ENCODE measurements at places on chromosomes 5 and 9.
A peak's percentile ranks its signal among the peaks of the same experiment; 100 is the strongest.

DNA sequence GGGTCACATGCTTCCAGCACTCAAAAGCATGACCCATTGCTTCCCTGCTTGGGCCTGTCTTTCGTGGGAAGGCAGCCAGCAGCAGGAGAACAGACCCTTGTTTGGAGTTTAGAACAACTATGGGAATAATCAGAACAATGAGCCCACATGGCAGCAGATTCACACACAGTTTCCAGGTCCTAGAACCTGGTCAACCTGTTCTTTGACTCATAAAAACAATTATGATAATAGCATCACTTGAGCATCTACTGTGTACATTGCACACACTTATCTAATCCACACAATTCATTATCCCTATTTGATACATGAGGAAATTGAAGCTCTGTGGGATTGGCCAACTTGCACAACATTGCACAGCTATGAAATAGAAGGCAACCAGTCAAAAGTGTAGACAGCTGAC is 41.7 kb downstream of the KLF4 start:
- no peak for DNase-seq

- DNase-seq: no peak
These were observed 3.0 kb upstream of the ZBTB34 start for GRCh38 chr9:126857261-126857960.

- no peak for DNase-seq
These were observed 235.1 kb downstream of the GADD45G start for GRCh38 chr9:89839952-89840351.

GRCh38 chr9:114735704-114736103 is 53.7 kb upstream of the TEX48 start:
- no peak for DNase-seq

DNA sequence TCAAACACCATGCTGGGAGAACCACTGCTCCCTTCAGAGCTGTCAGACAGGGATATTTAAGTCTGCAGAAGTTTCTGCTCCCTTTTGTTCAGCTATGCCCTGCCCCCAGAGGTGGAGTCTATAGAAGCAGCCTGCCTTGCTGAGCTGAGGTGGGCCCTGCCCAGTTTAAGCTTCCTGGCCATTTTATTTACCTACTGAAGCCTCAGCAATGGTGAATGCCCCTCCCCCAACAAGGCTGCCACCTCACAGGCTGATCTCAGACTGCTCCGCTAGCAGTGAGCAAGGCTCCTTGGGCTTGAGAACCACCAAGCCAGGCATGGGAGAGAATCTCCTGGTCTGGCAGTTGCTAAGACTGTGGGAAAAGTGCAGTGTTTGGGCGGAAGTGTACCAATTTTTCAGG is 205.5 kb upstream of the PTGER4 start:
- DNase-seq: no peak

- no peak for DNase-seq
These were observed 57.9 kb downstream of the DIAPH1 start for GRCh38 chr5:141560725-141561483.

- no peak for DNase-seq
These were observed 33.5 kb upstream of the LRRC14B start for GRCh38 chr5:157801-158200.

- DNase-seq: no peak
These were observed 162.6 kb upstream of the GNA14 start for GRCh38 chr9:77810637-77811119.

- DNase-seq: no peak
These were observed 28.1 kb downstream of the IL7R start for GRCh38 chr5:35884773-35885172.

DNA sequence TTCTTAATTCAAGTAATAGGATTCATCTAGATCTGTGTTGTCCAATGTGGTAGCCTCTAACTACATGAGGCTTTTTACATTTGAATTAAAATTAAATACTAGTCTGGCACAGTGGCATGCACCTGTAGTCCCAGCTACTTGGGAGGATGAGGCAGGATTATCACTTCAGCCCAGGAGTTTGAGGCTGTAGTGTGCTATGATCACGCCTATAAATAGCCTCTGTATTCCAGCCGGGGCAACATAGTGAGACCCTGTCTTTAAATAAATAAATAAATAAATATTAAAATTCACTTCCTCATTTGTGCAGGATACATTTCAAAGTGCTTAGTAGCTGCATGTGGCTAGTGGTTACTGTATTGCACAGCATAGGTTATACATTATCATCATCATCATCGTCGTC is 91.8 kb downstream of the UBE2R2 start:
- DNase-seq: no peak

DNA sequence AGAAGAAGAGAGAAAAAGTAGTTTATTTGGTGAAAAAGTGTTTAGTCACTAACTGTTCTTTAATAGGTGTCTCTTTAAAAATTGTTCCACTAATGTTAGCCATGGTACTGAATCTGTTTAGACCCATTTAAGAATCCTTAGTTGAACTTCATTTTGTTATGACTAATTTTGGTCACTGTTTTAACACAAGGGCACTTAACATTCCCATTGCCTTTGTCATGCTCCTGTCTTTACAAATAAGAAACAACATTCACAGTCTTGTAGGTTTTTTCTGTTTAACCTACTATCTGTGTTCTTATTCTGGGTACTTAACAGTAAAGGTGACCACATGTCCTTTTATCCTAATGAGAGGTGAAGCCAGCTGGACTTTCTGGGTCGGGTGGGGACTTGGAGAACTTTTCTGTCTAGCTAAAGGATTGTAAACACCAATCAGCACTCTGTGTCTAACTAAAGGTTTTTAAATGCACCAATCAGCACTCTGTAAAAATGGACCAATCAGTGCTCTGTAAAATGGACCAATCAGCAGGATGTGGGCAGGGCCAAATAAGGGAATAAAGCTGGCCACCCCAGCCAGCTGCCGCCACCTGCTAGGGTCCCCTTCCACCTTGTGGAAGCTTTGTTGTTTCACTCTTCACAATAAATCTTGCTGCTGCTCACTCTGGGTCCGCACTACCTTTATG is 116.7 kb downstream of the WDR70 start:
- no peak for DNase-seq

DNA sequence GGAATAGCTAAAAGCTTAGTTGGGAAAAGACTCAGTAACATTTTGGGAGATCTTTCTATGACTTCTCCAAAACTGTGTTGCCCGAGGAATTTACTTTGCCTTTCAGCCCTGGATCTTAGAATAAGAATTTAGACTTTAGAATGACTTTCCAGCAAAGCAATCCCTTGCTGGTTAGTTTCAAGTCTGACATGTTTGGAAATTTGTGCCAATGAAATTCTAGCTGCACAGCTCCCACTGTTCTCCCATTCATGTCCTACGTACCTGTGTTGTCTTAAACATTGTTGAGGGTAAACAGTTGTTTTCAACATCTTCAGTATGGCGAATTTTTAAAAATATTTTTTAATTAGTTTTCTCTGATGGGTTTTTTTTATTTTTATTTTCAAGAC is 111.4 kb downstream of the CCDC192 start:
- no peak for DNase-seq

DNA sequence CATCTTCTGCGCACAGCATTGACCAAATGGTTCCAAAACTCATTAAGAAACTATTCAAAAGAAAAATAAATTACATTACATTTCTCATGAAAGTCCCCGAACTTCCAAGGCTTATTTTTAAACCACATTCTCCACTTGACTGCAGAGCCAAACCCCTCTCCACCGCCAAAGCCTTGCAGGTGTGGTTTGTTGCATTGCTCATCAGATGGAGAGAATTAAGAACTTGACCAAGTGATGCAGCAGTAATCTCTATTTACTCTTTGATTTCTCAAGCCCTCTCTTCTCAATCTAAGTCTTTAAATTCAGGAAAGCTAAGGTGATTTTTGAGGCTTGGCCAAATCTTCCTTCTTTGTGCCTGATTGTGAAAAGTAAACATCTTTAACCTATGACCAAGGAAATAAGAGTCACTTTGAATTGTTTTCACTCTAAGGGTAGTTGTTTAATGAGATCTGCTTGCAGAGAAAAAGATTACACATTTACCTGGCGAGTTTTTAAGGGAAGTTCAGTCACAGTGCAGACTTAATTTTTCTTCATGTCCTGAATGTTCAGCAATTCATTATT is 290.5 kb upstream of the ITGA1 start:
- no peak for DNase-seq

DNA sequence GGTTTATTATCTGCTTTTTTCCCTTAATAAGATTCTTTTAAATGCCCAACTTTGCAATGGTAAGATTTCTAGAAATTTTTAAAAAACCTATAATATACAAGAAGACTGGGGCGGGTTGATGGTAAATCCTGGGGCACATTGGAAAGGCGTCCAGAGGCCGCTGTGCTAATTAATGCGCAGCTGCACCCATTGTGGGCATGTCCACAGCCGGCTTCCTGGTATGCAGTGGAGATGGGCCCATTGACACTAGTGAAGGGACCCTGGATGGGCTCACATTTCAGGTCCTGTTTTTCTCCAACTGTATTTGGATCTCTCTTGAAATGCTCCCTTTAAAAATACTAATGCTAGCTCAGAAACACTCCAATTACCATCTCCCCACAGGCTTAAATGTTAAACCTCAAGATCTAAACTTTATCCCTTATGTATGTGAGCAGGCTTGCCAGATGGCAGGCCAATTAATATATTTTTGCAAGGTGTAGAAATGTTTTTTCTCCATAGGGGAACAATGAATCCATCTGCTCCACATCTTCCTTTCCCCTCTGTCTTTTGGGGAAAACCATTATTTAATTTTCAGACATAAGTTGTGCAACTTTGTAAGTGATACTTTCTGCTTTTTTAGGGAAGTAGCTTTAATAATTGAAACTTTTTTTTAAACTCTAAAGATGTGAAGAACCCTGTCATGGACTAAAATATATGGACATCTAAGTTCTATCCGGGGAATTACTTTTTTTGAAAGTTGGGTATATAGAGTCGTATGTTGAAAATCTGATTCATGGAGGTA is 177.3 kb downstream of the CD180 start:
- DNase-seq: no peak

DNA sequence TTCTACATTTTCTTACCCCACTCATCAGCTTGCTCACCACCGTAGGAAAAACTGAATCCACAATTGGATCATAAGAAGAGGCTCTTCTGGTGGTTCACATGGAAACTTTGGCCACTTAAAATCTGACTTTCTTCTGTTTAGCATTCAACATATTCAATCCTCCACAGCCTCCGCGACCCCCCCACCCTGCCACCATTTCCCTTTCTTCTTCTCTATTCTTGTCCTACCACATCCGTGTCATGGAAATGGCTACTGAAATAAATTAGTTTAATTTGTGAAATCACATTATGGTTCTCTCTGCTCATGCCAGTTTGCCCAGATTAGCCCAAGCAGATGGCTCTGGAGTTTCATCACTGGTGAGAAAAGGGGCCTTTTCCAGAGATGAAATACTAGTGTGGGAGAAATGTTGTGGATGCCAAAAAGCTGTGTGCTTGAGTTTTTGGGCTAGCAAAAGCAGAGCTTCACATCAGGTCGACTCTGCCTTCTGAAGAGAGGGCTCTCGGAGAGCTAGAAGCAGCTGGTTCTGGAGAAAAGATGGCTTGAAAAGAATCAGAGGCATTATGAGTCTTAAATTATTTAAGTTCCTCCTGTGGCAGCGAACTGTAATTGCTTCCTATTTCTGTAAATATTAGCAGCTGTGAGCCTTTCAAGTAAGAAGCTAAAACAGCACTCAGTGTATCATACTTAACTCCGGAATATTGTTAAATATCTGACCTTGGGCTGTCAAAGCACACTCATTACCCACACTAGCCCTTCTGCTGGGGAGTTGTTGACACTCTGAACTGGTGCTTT is 107.1 kb downstream of the MAT2B start:
- no peak for DNase-seq

DNA sequence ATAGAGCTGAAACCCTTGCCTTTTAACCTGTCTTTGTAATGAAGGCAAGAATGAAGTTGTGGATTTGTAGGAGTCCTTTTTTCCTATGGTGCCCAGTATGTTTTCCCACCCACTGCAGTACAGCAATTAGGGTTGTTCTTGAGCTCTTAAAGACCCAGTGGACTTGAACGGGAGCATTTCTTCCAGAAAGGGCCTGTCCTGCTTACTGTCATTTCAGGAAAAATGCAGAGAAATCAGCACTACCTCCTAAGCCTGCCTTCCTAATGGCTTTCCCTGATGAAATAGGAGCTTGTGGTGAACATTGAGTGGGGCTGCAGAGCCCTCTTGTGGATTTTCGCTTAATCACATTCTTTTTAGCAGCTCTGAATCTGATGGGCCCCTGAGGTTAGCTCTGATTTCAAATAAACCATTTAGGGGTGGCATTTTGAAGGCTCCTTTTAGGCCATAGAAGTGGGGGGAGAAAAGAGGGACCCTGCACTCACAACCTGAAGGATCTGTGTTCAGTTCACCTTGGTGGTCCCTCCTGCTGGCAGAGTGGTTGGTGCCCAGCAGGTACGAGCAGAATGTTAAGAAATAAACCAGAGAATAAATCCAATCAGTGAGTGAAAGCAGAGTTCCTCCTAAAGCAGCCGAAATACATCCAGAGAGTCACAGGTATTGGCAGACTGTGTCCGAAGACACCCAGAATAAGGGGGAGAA is 188.0 kb upstream of the KLF9 start:
- DNase-seq: peak; percentile 4

DNA sequence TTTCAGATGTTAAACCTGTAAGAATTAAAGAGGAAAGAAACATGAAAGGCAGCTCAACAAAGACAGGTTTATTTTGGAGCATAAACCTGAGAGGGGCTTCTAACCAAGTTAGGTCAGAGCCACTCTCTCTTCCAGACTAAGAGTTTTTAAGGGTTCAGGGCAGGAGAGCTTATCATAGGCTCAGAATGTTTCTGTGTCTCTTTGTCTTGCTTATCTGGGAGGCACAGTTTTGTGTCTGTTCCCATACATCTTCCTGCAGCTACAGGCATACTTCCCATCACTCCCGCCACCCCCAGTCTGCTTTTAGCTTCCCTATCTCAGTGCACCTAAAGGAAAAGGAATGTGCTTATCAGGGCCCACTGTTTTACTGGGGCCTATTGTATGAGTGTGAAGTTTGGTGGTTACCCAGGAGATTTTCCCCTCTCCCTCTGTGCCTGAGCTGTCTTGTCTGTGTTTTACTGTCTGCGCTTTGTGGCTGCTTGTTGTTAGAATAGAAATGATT is 21.9 kb downstream of the CD14 start:
- DNase-seq: no peak

DNA sequence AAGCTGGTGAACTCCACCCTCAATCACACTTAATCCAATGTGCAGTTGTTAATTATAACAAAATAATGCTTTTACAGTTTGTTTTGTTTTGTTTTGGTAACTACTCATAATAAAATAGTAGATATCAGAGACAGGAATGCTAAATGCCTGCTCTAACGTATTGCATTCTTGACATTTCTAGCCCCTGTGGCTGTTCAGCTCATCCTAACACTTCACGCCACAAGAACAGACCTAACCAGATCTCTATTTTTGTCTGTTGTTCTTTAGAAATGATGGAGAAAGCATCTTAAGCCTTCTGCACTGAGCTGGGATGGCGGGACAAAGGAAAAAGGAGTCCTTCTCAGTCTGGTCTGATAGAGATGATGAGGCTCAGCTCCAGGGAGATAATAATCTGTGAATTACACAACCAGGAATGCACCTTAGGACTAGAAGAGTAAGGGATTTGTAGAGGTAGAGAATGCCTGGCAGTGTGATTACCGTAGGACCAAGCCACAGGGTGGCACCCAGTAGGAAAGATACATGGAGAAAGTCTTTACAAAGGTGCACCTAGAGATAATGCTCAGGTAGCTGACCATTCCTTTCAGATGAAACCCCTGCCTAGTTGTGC is 628.8 kb downstream of the PDE4D start:
- DNase-seq: no peak

All from T-helper 9 cell (primary cell).